Activated CD8-positive, alpha-beta memory T cell treated with anti-CD3 and anti-CD28 coated beads, Interleukin-2, amount 50 U/mL, for 4 hours (primary cell): ENCODE measurements at places on chromosomes 1 and 21.
A peak's percentile ranks its signal among the peaks of the same experiment; 100 is the strongest.

- no peak for DNase-seq
These were observed 11.7 kb downstream of the TNFRSF1B start for GRCh38 chr1:12178511-12178910.

DNA sequence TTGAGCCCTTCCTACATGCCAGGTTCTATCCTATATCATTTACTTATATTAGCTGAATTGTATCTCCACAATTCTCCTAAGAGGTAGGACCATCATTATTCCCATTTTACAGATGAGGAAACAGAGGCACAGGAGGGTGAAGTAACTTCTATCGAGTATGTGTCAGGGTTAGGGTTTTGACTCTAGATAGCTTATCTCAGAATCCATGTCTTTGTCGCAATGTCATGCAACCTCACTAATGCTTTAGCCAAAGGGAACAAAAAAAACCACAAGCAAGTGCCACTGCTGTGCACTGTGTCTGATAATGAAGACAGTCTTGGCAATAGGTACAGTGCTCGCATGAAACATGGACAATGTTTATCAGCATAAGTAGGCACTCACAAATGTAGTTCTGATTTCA is 95.4 kb upstream of the CLDN14 start:
- DNase-seq = no peak

GRCh38 chr1:167227934-167228378 is 7.3 kb downstream of the POU2F1 start:
- no peak for DNase-seq

GRCh38 chr1:186819563-186819962 is 9.2 kb upstream of the PLA2G4A start:
- DNase-seq = no peak

DNA sequence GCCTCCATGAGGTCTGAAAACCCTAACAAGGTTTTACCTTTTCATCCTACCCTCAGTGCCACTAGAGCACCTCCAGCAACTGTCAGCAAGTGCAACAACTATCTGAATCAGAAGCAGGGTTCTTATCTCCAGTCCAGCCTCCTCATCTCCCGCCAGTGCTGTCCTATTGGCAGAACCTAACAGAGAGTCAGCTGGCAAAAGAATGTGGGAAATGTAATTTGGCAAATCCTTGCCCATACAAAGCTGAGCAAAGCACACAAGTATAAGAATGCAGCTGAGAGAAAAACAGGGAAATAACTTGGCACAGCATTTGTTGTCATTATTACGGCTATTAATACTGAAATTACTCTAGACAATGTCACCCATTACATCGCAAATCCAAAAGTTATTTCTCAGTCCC is 124.2 kb downstream of the ATP6V1G3 start:
- DNase-seq = no peak

- DNase-seq = no peak
These were observed 154.9 kb upstream of the GREM2 start for GRCh38 chr1:240766831-240767230.

DNA sequence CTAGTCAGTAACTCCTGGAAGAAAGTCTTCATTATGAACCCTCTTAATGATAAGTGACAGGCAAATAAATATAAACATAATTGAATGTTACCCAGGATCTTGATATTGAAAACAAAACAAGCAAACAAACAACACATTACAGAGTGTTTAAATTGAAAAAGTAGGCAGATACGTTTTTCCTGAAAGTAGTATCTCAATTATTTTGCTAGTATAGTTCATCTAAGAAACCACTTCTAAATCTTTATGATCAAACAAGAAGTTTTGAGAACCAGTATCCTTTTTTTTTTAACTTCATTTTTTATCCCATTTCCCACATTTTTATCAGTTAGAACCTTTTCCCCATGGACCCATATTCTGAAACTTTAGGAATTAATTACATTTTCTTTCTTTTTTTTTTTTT is 3.7 kb upstream of the WDR47 start:
- no peak for DNase-seq

DNA sequence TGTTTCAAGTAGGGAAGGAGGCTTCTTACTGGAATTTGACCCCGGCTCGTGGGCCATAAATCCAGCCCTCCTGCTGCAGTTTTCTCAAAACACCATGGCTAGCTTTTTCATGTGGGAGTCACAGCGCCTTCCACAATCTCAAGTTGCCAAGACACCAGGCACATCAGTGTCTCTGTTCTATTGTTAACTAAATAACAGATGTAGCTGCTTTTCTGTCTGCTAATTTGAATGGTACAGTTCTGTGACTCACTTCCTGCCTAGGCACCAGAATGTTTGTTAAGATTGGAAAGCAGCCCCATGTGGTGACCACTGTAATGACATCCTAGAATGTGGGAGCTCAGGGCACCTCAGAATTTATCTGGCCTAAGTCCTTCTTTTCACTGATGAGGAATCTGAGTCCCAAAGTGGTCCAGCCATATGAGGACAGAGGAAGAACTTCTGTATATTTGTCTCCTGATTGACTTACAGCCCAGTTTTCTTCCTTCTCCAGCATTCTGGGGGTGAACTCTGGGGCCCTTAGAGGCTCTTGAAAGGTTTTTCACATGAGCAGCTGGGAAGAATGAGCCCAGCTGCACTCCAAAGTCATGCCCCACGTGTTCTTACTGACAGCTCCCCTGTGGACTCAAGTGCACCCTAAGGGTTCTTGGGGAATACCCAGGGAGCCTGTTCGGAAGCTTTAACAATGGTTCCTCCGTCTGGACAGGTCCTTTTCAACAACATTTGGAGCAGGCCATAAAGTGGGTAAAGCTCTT is 27.5 kb downstream of the TRIM45 start:
- DNase-seq = peak; percentile 23

DNA sequence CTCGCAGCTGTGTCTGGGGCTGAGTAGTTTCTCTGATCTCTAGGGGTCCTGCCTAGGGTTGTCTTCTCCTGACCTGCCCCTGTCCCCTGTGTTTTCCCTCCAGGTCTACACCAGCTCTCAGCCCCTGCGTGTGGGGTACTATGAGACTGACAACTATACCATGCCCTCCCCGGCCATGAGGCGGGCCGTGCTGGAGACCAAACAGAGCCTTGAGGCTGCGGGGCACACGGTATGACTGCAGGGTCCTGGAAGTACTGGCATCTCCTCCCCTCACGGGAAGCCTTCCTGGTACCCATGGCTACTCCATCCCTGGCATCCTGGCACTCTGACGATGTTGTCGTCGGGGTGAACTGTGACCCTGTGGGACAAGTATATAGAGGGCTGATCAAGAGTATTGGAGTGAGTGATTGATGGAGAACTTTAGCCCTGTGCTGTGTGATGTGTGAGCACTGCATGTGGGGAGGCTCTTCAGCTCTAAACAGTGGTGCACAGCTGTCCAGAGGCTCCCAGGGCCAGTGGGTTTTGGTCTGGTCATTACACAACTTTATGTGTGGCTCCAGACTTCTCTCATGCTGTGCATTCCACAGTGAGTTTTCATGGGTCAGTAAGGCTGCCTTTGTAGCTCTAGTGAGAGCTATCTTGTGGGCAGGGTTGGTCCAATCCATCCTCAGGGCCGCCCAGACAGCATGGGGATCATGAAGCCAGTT is 14.4 kb downstream of the FAAH start:
- DNase-seq = no peak

DNA sequence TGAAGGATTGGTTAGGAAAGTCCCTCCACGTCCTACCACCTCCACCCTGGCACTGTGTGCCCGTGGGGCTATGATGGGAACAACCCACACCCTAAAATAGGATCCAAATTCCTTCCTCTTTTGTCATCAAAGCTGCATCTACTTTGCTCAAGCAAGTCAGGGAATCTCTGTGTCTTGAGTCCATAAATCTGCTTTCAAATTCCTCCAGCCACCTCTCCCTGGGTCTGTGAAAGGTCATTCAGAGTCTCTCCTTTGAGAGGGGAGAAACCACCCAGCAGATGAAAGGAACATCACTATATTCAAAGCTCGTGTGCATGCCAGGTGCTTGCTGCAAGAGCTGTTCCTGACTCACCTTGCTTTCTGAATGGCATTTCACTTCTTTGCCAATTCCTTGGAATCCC is 243.6 kb downstream of the TM2D1 start:
- DNase-seq = no peak

DNA sequence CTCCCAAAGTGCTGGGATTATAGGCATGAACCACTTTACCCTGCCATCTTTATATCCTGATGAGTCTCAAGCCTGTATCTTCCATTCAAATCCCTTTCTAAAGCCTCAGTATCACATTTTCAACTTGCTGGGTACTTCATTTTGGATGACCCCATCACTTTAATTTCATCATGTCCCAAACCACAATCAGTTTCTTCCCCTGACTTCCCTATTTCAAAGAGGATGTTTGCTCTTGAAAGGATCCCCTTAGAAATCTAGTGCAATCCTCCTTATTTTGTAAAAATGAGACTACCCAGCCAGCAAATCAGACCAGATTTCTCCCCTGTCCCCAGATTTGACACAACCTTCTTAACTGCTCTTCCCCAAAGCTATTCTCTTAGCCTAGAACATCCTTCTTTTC is 7.0 kb upstream of the TRIT1 start:
- no peak for DNase-seq

- no peak for DNase-seq
These were observed 997 bp downstream of the CASZ1 start for GRCh38 chr1:10795276-10796021.

DNA sequence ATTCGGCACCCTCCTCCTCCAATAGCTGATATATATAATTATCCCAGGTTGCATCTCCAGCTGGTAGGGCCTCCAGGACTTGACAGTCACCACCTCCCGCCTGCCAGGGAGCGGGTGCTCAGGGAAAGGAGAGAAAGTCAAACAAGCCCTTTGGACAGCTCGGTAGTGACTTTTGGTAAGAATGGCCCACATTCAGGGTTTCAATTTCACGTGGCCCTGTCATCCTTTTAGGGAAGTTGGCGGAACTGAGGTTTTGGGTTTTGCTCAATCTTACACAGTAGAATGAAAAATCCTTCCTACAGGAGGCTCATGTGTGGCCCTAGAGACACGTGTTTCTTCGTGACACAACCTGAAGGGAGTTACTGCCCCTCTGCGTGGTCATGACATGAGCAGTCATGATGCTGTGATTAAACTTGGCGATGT is 44.2 kb downstream of the CAPN8 start:
- DNase-seq = no peak

GRCh38 chr1:38454236-38454635 is 405.3 kb downstream of the RRAGC start:
- DNase-seq = no peak

DNA sequence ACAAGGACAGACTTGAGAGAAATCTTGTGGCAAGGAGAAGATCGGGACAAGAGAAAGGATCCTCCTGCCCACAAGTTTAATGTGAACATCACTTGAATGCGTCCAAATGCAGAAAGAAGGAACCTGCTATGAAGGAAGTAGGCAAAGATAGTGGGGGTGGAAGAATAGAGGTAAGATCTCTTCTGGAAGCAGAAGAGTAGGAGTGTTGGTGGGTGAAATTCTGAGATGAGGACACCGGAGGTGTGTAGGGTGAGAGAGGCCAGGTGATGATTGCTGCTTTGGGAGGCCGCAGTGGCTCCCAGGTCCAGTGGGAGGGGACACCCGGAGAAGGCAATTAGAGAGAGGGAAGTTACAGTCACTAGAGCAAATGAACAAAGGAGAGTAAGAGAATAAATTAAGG is 6.8 kb downstream of the RYR2 start:
- DNase-seq = no peak

GRCh38 chr1:91789273-91789997 is 96.5 kb downstream of the TGFBR3 start:
- DNase-seq = no peak

DNA sequence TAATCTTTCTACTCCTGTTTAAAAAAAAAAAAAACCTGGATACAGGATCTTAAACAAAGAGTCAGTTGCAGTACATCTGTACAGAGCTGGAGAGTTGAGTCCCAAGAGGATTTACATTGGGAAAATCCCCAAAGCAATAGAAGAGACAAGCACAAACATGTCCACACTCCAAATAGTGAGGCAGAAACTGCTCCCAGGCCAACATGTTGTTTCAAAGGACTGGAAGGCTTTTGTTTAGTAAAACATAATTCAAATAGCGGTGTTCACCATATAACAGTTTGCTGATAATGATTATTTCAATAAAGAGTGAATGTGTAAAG is 425.4 kb downstream of the ADGRL2 start:
- no peak for DNase-seq

DNA sequence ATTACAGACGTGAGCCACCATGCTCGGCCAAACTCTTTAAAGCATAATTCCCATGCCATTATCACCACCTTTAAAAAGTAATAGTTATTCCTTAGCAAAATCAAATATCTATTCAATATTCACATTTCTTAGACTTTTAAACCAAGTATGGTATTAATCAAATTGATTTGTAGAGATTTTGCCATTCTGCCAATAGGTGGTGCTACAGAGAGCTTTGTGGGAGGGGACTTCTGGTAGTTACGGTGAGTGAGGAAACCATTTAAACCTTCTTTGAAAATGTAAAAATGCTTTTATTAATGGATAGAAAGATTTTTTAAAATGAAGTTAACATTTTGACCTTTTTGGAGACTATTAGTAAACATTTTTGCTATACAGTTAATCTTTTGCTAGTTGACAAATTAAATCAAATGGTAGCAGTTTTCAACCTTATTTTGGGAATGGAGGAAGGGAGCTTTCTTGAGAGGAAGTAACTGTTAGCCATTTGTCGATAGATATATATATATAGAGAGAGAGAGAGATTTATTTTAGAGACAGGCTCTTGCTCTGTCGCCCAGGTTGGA is 19.3 kb downstream of the IARS2 start:
- no peak for DNase-seq

DNA sequence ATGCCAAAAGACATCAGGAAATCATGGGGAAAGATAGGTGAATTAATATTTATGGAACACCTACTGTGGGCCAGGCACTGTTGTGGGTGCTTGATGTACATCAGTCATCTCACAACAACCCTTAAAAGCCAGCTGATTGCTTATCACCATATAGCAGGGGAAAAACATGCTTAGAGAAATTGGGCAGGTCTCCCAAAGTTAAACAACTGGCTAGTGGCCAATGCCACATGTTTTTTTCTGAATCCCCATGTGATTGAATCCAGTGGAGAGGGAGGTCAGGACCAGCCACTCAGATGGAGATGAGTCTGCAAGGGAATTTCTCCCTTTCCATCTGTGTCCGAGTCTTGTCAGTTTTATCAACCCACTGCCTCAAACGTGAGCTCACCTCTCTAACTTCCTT is 33.5 kb downstream of the UTP25 start:
- no peak for DNase-seq

DNA sequence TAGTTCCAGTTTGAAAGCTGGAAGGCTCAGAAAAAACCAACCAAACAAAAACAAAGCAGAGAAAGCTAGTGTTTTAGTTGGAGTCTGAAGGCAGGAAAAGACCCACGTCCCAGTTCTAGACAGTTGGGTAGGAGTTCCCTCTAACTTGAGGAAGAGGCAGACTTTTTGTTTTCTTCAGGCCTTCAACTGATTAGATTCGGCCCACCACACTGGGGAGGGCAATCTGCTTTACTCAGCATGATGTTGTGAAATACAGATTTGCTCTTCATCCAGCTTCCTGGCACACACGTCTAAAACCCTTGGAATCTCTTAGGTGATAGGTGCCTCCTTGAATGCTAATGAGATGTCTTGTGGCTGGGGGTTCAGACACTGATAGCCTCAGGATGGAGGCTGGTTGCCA is 49.1 kb upstream of the CSF3R start:
- no peak for DNase-seq
